ENCODE measurements at places on chromosomes 2 and 18. TPM values are rescaled to one million over a fixed set of nuclear protein-coding genes. Genes with fewer than 3 reads are reported as not detected.
A peak's percentile ranks its signal among the peaks of the same experiment; 100 is the strongest.

- H3K36me3 ChIP-seq: no peaks in the 10 kb centered on the region
- H3K27ac ChIP-seq: no peak overlapping the region
- no peaks in the 10 kb centered on the region for H3K4me1 ChIP-seq
- no peak overlapping the region for H3K4me3 ChIP-seq
These were observed 33.8 kb upstream of the NFATC1 start for GRCh38 chr18:79361766-79362522.

- no peaks in the 10 kb centered on the region for H3K4me1 ChIP-seq
- H3K36me3 ChIP-seq: no peaks in the 10 kb centered on the region
- H3K27ac ChIP-seq: no peak overlapping the region
- no peak for DNase-seq
- H3K27me3 ChIP-seq: no peaks in the 10 kb centered on the region
These were observed 107.6 kb downstream of the TMEM17 start for GRCh38 chr2:62398356-62398755.

DNA sequence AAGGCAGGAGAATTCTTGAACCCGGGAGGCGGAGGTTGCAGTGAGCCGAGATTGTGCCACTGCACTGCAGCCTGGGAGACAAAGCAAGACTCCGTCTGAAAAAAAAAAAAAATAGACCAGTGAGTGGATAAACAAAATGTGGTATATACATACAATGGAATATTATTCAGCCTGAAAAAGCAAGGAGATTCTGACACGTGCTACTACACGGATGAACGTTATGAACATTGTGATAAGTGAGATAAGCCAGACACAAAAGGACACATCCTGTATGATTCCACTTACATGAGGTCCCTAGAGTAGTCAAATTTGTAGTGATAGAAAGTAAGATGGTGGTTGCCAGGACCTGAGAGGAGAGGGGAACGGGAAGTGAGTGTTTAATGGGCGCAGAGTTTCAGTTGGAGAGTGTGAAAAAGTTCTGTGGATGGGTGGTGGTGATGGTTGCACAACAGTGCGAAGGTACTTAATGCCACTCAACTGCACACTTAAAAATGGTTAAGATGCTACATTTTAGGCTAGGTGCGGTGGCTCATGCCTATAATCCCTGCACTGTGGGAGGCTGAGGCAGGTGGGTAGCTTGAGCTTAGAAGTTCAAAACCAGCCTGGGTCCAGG lies 38.3 kb downstream of the NIFK start:
- H3K4me3 ChIP-seq: no peak overlapping the region
- no peaks in the 10 kb centered on the region for H3K36me3 ChIP-seq
- H3K4me1 ChIP-seq: no peaks in the 10 kb centered on the region
- no peak overlapping the region for H3K27ac ChIP-seq
- no peak for DNase-seq

- H3K36me3 ChIP-seq: no peaks in the 10 kb centered on the region
- DNase-seq: no peak
- H3K27me3 ChIP-seq: no peaks in the 10 kb centered on the region
- H3K27ac ChIP-seq: no peak overlapping the region
- H3K4me1 ChIP-seq: no peaks in the 10 kb centered on the region
These were observed 91.6 kb downstream of the DNER start for GRCh38 chr2:229622495-229623355.

GRCh38 chr2:174450021-174450816 lies 36.6 kb downstream of the GPR155 start:
- no peaks in the 10 kb centered on the region for H3K4me1 ChIP-seq
- no peak for DNase-seq
- H3K4me3 ChIP-seq: no peak overlapping the region
- H3K36me3 ChIP-seq: no peaks in the 10 kb centered on the region
- H3K27ac ChIP-seq: no peak overlapping the region
- no peaks in the 10 kb centered on the region for H3K27me3 ChIP-seq

DNA sequence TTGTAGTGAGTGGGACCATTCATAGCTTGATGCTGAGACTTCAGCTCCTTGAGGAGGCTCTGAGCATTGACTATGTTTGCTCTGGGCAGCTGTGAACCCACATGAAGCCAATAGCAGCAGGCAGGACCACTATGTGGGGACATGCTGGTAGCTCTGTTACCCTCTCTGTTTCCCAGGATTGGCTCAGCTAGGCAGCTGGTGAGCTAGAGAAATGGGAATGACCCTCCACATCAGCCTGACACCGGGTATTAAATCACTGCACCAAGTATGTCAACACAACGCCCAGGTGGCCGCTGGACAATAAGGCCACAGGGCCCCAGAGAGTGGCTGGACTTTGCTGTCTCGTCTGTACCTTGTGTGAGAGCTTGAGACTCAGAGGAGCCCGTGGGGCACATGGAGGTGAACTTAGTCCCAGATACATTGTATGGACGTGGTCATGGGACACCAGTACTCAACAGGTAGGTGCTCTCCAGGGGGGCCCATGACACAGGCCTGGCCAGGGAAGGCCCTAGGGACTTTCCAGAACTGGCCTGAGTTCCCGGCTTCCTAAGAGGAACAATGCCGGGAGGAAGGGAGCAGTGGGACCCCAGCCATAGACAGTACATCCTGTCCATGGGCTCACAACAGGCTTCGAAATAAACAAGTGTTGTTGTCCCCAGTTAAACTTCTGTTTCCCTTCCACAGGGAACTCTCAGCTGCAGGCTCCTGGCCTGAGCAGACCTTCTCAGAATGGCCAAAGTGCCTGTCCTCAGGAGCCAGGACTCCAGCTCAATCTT lies 35.2 kb downstream of the HS1BP3 start:
- peaks cover 26% of the 10 kb centered on the region for H3K4me1 ChIP-seq
- H3K36me3 ChIP-seq: no peaks in the 10 kb centered on the region
- DNase-seq: no peak
- no peaks in the 10 kb centered on the region for H3K27me3 ChIP-seq
- H3K27ac ChIP-seq: peak overlapping the region; percentile 86

DNA sequence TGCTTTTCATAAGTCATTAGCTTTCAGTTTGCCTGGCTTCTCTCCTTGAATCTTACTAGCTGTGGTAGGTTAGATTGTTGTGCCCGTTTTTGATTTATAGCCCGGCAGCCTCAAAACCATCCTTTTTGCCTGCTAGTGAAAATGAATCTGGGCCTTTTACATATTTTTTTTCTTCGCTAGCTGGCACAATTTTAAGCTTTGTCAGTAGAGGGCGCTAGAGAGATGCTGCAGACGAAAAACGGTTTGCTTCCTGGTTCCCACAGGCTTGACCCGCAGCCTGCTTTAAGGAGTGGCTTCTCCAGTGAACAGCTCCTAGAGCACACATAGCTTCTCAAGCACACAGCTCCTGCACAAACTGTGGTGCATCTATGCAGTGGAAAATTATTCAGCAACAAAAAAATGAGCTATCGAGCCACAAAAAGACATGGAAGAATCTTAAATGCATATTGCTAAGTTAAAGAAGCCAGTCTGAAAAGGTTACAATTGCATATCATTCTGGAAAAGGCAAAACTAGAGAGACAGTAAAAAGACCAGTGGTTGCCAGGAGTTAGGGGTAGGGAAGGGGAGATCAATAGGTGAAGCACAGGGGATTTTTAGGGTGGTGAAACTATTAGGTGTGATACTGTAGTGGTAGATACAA lies 47.9 kb downstream of the E2F6 start:
- H3K36me3 ChIP-seq: no peaks in the 10 kb centered on the region
- no peak overlapping the region for H3K4me3 ChIP-seq
- no peaks in the 10 kb centered on the region for H3K27me3 ChIP-seq
- no peaks in the 10 kb centered on the region for H3K4me1 ChIP-seq
- no peak overlapping the region for H3K27ac ChIP-seq

- H3K36me3 ChIP-seq: no peaks in the 10 kb centered on the region
- H3K4me1 ChIP-seq: no peaks in the 10 kb centered on the region
- H3K4me3 ChIP-seq: no peak overlapping the region
- no peak overlapping the region for H3K27ac ChIP-seq
These were observed 1312.6 kb upstream of the CHAC2 start for GRCh38 chr2:52454962-52455361.

GRCh38 chr2:48851161-48851560 lies 95.6 kb upstream of the LHCGR start:
- H3K4me1 ChIP-seq: no peaks in the 10 kb centered on the region
- no peak overlapping the region for H3K4me3 ChIP-seq
- H3K27me3 ChIP-seq: no peaks in the 10 kb centered on the region
- no peak overlapping the region for H3K27ac ChIP-seq
- no peaks in the 10 kb centered on the region for H3K36me3 ChIP-seq

DNA sequence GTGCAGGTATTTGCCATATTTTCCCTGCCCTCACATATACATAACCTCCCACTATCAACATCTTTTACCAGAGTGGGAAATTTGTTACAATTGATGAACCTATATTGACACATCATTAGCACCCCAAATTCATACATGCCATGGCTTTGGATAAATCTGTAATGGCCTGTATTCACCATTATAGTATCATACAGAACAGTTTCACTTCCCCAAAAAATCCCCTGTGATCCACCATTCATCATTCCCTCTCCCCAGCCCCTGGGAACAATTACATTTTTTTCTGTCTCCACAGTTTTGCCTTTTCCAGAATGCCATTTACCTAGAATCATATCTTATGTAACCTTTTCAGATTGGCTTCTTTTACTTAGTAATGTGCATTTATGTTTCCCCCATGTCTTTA lies 494.5 kb downstream of the RNF144A start:
- DNase-seq: no peak
- H3K27ac ChIP-seq: no peak overlapping the region
- no peaks in the 10 kb centered on the region for H3K36me3 ChIP-seq
- no peaks in the 10 kb centered on the region for H3K4me1 ChIP-seq
- no peak overlapping the region for H3K4me3 ChIP-seq
- H3K27me3 ChIP-seq: no peaks in the 10 kb centered on the region

DNA sequence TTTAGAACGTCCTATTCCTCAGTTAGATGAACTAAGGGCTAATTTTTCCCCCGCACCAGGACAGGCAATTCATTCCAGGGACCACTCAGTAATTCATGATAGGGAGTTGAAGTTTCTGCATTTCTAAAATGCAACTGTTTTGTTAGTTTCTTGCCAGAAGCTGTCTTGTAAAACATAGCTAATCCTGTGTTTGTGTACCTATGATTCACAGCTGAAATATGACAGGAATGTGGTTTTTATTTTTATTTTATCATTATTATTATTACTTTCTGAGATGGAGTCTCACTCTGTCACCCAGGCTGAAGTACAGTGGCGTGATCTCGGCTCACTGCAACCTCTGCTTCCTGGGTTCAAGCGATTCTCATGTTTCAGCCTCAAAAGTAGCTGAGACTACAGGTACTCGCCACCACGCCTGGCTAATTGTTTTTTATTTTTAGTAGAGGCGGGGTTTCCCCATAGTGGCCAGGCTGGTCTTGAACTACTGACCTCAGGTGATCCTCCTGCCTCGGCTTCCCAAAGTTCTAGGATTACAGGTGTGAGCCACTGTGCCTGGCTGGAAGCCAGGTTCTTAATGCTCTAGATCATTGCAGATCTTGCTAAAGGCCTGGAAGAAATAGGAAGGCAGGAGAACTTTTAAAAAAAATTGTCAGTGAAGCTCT lies 154.8 kb upstream of the FHL2 start:
- no peak for DNase-seq
- H3K36me3 ChIP-seq: no peaks in the 10 kb centered on the region
- no peak overlapping the region for H3K27ac ChIP-seq
- no peak overlapping the region for H3K4me3 ChIP-seq
- no peaks in the 10 kb centered on the region for H3K4me1 ChIP-seq

- no peak overlapping the region for H3K4me3 ChIP-seq
- H3K27ac ChIP-seq: no peak overlapping the region
- no peaks in the 10 kb centered on the region for H3K27me3 ChIP-seq
- no peak for DNase-seq
These were observed 19.8 kb downstream of the PDIA6 start for GRCh38 chr2:10792660-10793400.

GRCh38 chr2:28359222-28360057 lies 33.2 kb upstream of the FOSL2 start:
- H3K4me1 ChIP-seq: peaks cover 12% of the 10 kb centered on the region
- H3K4me3 ChIP-seq: no peak overlapping the region
- no peaks in the 10 kb centered on the region for H3K27me3 ChIP-seq
- H3K36me3 ChIP-seq: no peaks in the 10 kb centered on the region

DNA sequence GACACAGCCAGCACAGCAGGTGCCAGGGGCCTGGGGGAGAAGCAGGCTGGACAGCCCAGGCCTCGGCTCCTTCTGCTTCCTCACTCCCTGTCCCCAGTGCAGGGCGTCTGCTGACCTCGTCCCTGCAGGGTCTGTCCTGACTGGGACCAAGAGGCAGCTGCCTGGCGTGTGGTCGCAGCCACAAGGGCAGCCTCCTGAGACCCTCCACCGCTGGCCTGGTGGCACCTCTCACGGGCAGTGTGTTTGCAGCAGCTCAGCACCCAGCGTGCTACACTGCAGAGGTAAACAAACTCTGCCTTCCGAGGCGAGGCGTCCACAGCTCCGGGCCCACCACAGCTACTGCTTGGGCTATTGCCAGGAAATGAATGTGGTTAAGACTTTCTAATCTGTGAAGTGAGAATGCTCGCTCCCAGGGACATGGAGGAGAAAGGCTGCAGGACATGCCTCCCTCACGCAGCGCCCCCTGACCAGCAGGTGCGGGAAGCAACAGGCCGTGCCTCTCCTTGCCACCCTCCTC lies 46.1 kb upstream of the HPCAL1 start:
- H3K4me3 ChIP-seq: no peak overlapping the region
- DNase-seq: no peak
- no peaks in the 10 kb centered on the region for H3K4me1 ChIP-seq
- no peak overlapping the region for H3K27ac ChIP-seq
- no peaks in the 10 kb centered on the region for H3K27me3 ChIP-seq
- H3K36me3 ChIP-seq: no peaks in the 10 kb centered on the region

DNA sequence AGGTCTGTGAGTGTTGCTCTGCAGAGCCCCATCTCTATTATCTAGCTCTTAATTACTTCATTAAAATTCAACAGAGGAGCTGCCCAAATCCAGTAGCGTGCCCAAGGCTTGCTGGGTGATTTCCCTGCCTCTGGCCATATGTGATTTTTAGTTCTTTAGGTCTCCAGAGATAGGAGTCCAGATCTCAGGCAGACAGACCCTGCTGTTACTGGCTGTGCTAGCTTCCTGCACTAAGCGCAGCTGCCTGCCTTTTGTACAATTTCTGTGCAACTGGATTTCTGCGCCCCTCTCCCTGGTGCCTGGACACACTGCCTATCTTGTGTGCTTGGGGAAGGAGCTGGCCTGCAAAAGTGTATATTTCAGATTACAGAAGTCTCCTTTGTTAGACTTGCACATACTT lies 136.5 kb downstream of the TDRD15 start:
- no peak overlapping the region for H3K27ac ChIP-seq
- no peak overlapping the region for H3K4me3 ChIP-seq
- no peaks in the 10 kb centered on the region for H3K36me3 ChIP-seq
- H3K27me3 ChIP-seq: no peaks in the 10 kb centered on the region
- DNase-seq: no peak

- no peak overlapping the region for H3K4me3 ChIP-seq
- H3K4me1 ChIP-seq: no peaks in the 10 kb centered on the region
- no peak overlapping the region for H3K27ac ChIP-seq
- DNase-seq: no peak
These were observed 4.6 kb downstream of the LOXHD1 start for GRCh38 chr18:46652372-46652771.

GRCh38 chr2:218856167-218856895 lies 3.3 kb upstream of the WNT6 start:
- no peak for DNase-seq
- no peaks in the 10 kb centered on the region for H3K4me1 ChIP-seq
- H3K27ac ChIP-seq: no peak overlapping the region
- no peak overlapping the region for H3K4me3 ChIP-seq
- no peaks in the 10 kb centered on the region for H3K36me3 ChIP-seq
- no peaks in the 10 kb centered on the region for H3K27me3 ChIP-seq

Gene CCNYL1
- 5.7 TPM for total RNA-seq

Gene MEP1B
- 0.34 TPM for total RNA-seq

Gene SLC4A5
- 65.9 TPM for total RNA-seq

Gene ESPNL
- total RNA-seq: 0.68 TPM

Gene MALT1
- total RNA-seq: 41.1 TPM

Gene MARCHF4
- total RNA-seq: not detected

Gene RAPGEF4
- 31.0 TPM for total RNA-seq

Gene ARHGAP25
- 5.0 TPM for total RNA-seq
